ENCODE measurements at places on chromosomes 5 and 9.

DNA sequence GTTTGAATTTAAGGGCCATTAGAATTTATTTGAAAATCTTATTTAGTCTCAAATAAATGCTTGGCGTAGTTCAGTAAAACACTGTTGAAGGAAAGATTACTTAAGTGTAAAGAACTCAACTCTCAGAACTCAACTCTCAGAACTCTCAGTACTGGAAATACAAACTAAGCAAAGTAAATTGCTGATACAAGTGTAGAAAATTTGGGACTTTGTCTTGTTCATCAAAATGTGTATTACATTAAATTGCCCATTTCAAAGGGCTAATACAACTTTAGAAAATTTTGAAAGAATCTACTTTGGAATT, 99.4 kb downstream of the CSNK1G3 start:
- DNase-seq, result no peak

DNA sequence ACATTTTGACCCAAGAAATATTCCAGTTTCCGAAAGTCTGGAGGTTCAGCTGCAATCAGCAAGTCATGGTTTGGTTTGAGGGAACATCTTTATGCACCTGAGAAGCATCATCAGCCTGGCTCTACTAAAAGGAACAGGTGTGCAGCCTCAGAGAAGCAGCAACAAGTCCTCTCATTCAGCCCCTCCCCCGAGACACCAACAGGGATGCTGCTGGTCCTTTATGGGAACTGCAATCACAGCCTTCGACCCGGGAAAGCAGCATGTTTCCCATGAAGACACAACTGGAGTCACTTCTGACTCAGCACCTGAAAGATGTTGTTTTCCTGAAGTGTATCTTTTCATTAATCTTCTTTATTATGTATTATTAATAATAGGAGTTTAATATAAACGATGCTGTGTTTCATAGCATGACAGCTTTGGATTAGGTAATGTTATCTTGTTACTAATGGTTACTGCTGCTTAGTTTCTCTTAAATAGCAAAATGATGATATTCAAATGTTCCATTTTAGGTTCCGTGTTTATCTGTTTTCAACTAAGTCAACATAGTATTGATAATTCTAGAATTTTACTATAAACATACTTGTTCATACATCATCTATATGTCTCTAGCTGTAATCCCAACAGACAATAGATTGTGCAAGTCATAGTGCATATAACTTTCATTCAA, 15.6 kb upstream of the NREP start:
- DNase-seq, result no peak

DNA sequence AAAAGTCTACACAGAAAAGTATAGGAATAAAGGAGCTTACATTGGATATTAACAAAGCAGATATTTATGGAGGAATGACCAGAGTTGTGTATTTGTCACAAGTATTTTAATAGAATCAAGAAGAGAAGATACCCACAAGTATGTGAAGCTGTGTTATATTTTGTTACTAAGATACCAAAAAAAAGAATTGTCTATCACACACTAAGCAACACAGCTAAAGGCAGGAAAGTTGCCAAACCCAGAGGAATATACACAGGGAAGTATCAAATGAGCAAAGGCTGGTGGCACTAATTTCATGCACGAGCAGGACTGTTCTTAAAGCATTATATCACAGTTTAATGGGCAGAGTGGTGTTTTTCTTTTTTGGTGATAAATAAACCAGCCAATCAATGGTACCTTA, 30.9 kb upstream of the RAI14 start:
- DNase-seq, result no peak

GRCh38 chr9:128304971-128305288, 17.3 kb downstream of the TRUB2 start:
- DNase-seq, result no peak

DNA sequence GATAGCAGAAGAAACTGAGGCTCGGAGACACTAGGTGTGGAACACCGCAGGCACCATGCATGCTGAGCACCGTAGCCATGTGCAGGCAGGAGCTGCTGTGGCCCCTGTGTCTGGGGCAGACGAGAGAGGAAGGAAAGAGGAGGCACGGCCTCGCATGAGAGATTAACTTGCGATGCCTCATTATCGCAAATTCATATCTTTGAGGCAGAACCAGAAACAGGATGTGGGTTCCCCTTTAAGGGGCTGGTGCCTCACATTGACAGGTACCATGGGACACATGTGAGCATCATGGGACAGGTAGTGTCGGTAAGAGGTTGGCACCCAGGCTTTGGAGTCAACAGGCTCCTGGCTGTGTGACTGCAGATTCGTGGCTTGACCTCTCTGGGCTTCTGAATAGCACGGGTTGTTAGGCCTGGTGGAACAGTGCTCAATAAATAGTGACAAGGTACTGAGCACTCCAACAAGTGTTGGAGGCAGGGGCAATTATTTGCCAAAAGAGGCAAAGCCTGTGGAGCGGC, 40.8 kb downstream of the NAIF1 start:
- peak; percentile 87 for DNase-seq

GRCh38 chr5:62059960-62060359, 246.0 kb upstream of the KIF2A start:
- no peak for DNase-seq

DNA sequence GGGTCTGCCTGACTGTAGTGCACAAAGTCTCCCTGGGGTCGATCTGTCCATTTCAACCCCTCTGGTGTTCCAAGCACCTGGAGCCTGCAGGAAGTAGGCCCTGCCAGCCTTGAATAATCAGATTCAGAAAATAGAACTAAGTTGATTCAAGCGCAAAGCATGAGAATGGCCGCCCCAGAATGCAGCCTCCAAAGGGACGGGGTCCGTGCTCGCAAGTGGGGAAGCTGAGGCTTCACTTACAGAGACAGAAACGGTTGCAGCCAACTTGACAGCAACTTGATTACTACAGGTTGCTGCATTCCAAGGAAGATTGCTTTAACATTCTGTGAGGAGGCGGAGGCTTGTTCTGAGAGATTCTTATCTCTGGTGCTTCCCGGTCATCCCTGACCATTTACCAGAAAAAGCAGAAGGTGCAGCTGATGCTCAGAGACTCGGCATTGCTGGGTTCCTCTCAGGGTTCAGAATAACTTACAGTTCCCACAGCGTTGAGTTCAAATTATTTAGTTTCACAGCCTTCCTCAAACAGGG, 14.9 kb upstream of the LRRC14B start:
- no peak for DNase-seq

GRCh38 chr9:89185980-89186379, 7.4 kb upstream of the SHC3 start:
- DNase-seq, result no peak

GRCh38 chr5:16417398-16418074, 48.1 kb downstream of the ZNF622 start:
- no peak for DNase-seq

- DNase-seq, result no peak
These were observed 23.0 kb downstream of the DNAJA1 start for GRCh38 chr9:33048054-33048465.

- DNase-seq, result no peak
These were observed 1864.2 kb upstream of the WWC1 start for GRCh38 chr5:166427211-166427610.

- DNase-seq, result no peak
These were observed 50.5 kb upstream of the COL5A1 start for GRCh38 chr9:134591082-134591571.

DNA sequence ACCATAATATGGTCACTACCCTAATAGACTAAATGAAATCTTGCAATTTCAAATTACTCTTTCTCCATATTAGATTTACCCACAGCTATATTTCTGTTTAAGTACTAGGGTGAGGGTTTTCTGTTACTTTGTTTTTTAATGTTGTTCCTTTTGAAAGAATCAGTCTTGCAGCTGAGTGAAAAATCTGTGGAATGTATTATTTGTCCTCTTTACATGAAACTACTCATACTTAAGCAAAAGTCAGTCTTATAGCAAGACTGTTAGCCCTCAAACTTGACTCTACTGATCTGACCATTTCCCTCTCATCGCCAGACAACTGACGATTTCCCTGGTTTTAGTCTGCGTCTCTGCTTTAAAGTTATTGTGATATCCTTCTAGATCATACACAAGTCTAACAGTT, 84.0 kb downstream of the PIK3R1 start:
- DNase-seq, result no peak

GRCh38 chr9:88052321-88052965, 78.1 kb upstream of the CDK20 start:
- no peak for DNase-seq

- no peak for DNase-seq
These were observed 157.1 kb upstream of the NFIB start for GRCh38 chr9:14471041-14471440.

DNA sequence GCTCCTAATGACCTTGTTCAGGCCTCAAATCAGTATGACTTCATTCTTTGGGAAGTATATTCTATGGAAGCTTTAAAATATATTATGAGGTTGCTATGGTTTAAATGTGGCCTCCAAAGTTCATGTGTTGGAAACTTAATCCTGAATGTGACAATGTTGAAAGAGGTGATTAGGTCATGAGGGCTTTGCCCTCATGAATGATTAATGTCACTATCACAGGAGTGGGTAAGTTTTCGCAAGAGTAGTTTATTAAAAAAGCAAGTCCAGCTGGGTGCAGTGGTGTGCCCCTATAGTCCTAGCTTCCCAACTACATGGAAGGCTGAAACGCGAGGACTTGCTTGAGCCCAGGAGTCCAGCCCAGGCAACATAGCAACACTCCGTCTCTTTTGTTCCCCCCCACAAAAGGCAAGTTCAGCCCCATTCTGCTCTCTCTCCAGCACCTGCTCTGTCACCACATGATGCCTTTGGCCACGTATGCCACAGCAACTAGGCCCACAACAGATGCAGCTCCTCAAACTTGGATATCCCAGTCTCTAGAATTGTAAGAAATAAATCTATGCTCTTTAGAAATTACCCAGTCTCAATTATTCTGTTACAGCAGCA, 105.3 kb downstream of the SIL1 start:
- no peak for DNase-seq

GRCh38 chr9:23015557-23015956, 568.9 kb downstream of the DMRTA1 start:
- no peak for DNase-seq

DNA sequence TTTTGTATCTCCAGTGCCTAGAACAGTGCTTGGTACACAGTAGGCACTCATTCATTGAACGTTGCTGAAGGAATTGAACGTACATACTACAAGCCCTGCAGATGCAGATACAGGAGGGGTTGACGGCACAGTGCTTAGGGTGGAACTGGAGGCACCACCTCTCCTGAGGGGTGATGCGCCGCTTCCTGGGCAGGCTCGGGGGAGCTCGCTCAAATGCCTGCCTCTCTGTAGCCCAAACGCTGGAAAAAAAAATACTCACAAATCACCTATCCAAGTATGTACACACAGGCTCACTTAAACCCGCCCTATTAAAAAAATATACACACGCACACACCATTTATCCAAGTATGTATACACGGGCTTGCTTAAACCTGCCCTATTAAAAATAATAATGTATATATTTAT, 536 bp upstream of the COMMD10 start:
- peak; percentile 55 for DNase-seq

- no peak for DNase-seq
These were observed 16.7 kb upstream of the TNPO1 start for GRCh38 chr5:72799721-72800120.

DNA sequence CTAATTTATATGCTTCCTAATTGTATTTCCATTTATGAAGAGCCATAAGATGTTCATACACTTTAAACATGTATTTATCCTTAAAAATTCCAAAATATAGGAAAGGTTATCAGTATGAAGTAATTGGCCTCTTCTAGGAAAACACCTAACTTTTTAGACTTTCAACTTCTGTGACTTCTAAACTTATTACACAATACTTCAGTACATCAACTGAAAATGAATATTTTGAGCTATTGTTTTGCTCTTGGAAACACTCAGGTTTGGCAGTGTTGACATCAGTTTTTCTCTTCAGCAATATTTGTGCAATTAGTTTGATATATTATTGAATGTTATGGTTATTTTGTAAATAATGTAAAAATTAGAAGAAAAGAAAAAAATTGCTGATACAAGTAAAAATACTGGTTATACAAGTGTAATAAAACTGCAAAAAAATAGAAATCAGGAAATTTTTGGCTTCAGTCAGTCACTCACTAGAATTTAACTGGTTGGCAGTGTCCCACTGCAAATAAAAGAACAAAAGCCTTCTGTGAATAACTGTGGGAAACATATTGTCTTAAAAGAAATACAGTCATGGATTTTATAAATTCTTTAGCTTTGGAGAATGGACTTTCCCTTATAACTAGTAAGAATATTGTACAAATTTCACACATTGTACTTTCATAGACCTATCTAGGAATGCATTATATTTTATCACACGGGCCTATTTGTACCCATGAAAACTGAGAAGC, 635.9 kb downstream of the TLE1 start:
- no peak for DNase-seq

- DNase-seq, result no peak
These were observed 2.5 kb upstream of the RGMB start for GRCh38 chr5:98770911-98771322.

DNA sequence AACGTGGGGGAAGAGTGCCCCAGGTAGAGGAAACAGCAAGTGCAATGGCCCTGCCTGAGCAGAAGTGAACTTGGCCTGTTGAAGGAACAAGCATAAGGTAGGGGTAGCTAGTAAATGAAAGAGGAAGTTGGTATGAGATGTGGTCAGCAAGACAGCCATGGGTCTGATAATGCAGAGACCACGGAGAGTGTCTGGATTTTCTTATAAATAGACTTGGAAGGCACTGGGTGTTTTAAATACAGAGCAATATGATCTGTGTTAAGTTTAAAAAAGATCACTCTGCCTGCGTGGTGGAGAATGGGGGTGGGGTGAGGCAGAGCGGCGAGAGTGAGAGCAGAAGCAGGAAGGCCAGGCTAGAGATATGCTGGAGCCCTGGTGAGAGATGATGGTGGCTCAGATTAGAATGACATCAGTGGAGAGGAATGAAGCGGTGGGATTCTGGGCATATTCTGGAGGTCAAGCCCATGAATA, 4.2 kb downstream of the ADAM19 start:
- DNase-seq, result peak; percentile 87

- DNase-seq, result no peak
These were observed 1.8 kb downstream of the TRIM7 start for GRCh38 chr5:181203093-181203711.

DNA sequence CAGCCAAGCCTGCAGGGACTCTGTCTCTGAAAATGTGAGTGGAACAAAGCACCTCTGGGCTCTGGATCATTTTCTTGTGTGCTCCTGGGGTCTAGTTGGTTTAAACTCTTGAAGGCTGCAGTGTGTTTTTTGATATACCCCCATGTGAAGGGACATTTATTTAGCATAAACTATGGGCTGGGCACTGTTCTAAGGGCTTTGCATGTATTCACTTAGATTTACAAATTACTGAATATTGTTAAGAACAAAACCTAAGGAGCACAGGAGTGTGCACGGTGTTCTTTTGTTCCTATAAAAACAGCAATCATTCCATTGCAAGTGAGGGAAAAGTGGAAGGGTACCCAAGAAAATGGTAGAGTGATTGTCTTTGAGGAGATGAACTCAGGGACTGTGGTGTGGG, 20.0 kb upstream of the CD180 start:
- no peak for DNase-seq

GRCh38 chr5:80625230-80625629, 29.2 kb upstream of the MSH3 start:
- DNase-seq, result no peak

- no peak for DNase-seq
These were observed 84.7 kb downstream of the RASGRF2 start for GRCh38 chr5:81044868-81045267.

Measured in GM12865 (cell line).